ENCODE measurements at places on chromosomes 12 and 14.
A peak's percentile ranks its signal among the peaks of the same experiment; 100 is the strongest.

DNA sequence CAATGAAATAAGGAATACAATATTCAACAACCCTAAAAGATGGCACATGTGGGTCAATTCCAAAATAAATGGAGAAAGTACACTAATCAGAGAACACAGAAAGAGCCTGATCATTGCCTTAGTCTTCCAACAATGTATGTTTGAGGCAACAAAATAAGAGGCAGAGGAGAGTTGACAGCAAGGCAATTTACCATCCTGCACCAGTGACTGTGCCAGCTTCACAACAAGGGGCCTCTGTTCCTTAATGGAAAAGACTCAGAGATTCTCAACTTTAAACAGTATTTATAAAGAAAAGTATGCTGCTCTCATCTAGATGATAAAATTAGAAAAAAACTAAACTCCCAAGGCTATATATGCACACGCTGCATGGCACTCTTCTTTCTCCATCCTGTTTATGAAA, 25.9 kb downstream of the EPS8 start:
- DNase-seq = no peak

- DNase-seq = peak; percentile 10
These were observed 630 bp downstream of the NELL2 start for GRCh38 chr12:44875417-44875953.

GRCh38 chr12:124820199-124820598, 43.5 kb downstream of the SCARB1 start:
- DNase-seq = no peak

- DNase-seq = no peak
These were observed 909 bp upstream of the ETFBKMT start for GRCh38 chr12:31658471-31659086.

DNA sequence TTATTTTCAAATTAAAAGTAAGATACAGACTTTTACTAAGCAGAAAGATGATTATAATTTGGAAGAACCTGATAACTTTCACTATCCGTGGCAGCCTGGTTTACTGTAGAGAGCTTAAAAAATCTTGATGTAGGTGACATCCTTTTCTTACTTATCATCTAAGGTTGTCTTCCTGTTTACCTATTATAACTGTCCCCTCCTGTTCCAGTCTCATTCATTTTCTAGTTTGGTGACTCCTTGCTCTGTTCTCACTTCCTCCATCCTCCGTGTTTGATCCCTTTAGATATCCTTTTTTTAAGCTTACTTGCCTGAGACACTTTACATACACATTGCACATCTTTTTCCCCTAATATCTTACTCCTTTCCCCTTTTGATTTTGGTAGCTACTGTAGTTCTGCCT, 27.5 kb downstream of the CCDC91 start:
- DNase-seq = no peak

- no peak for DNase-seq
These were observed 69.8 kb downstream of the HMGA2 start for GRCh38 chr12:65894088-65894487.

DNA sequence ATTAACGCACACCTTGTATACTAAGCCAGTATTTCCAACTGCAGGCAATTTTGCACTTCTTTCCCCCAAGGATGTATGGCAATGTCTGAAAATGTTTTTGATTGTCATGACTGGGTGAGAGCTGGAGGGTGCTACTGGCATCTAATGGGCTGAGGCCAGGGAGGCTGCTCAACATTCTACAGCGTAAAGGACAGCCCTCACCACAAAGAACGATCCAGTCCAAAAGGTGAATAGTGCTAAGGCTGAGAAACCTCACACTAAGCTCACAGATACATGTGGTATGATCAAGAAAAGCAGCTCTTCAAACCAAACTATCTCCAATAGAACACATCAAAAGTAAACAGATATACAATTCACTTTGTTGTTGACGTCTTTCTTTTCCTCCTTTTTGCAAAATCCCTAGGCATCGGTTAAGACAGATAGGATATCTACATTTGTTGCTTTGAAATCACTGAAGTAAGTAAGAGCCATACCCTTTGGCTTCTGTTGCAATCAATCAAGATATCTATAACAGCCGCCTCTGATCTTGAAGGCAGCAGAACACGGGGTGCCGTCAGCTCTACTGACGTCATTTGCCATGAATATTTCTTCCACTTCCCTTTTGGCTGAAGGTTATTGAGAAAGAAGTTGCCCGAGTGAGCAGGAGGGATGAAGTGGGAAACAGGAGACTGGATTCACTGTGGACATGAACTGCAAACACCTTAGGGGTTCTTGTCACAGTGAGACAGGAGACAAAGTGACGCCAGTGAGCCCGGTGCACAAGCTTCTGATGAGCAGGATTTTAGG, 218.3 kb downstream of the FOXN3 start:
- DNase-seq = no peak

DNA sequence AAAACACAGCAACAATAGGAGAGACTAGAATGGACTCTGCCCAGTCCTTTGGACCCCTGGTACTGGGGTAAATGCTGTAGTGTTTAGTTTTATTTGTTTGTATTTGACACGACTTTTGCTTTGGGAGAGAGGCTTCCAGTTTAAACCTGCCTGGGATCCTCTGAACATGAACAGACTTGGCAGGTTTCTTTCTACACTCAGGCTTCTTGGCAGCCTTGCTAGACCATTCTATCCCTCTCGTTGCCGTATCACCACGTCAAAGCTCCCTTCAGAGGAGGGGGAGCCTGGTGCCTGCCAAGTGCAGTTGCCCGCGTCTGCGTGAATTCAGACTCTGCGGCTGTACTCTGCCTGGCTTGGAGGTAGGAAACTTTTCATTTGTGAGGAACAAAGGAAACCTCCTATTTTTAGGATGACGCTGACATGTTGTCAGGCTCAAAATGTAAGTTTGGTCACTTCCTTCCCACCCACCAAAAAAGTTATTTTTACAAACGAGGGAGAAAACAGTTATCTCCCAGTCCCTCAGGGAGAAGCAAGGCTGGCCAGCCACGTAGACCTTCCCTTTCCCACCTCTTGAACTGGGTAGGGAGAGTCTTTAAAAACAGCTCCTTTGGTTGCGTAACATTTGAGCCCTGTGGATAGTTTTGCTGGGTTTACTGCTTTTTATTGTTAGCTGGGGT, 25.9 kb downstream of the CD9 start:
- DNase-seq = no peak

- no peak for DNase-seq
These were observed 31.4 kb downstream of the ALDH2 start for GRCh38 chr12:111798182-111798581.

GRCh38 chr12:65055859-65056258, 65.2 kb downstream of the WIF1 start:
- no peak for DNase-seq

DNA sequence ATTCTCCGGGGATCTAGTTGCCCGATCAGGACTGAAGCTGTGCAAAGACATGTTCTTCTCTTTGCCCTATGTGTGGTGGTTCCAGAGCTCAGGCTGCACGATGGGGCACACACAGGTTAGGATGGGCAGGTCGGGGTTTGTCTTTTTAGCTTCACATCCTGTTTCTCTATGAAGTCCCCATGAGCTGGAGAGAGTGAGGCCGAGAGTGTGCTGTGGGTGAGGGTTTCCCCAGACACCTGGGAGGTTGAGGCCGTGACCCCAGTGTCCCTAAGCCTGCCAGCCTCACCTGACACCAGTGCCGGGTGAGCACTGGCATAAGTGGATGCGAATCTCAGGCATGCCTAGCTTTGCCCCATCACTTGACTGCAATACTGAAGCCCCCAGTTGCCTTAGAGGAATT, 32.9 kb upstream of the IGF1 start:
- DNase-seq = no peak

GRCh38 chr12:97283297-97283696, 179.3 kb upstream of the RMST start:
- DNase-seq = no peak

- no peak for DNase-seq
These were observed 46.9 kb upstream of the ANO6 start for GRCh38 chr12:45168976-45169375.

GRCh38 chr12:115916910-115917668, 360.4 kb downstream of the MED13L start:
- no peak for DNase-seq

- DNase-seq = no peak
These were observed 373.4 kb upstream of the PDE3A start for GRCh38 chr12:19994968-19995367.

DNA sequence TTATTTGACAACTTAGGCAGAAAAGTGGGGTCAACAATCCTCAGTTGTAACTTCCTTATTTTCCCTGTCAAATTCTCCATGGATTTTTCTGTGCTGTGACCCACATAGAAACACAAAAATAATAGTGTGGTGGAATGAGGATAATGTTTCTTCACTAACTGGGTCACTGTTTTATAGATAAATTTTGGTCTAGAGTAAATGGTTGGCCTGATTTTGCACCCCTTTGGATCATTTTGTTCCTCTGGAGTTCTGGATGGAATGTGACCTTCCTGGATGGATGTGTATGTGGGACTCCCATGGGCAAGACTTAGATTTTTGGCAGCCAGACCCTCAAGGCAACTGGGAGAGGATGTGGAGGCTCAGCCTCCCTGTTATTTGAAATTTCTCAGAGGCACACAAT, 52.7 kb upstream of the RNU6-8 start:
- no peak for DNase-seq

DNA sequence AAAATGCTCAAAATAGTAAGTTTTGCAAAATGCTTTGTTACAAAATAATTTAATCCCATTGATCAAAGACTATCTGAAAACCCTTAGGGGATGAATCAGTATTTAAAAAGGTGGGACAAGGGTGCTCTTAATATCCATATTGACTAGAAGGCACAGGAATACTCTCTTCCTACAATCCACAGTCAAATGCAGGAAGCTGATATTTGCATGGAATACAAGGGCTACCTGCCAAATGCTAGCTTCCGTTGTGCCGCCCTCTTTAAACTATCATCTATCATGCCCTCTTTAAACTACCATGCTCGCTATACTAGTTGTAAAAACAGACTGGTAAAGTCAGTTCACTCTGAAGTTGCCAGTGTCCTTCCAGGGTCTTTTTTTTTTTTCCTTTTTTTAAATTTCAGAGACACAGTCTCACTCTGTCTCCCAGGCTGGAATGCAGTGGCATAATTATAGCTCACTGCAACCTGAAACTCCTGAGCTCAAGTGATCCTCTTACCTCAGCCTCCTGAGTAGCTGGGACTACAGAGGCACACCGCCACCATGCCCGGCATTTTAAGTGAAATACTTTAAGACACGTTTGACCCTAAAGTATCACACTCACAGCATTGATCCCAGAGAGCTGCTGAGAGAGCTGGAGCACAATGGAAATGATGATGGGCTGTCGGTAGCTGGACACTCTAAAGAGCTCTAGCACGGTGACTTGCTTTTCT, 6.7 kb downstream of the SLC2A3 start:
- DNase-seq = no peak

DNA sequence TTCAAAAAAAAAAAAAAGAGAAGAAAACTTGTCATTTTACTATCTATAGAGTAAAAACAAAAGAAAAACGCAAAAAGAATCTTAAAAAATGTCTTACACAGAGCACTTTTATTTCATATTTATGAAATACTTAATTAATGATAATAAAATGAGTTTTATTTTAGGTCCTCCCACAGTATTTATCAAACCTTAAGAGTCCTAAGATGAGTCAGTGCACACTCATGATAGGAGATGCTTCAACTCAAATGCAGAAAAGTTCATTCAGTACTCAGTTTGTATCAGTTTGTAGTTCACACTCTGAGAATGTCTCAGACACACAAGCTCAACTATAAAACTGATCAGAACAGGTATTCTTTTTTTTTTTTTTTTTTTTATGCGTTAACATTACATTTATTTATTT, 41.7 kb downstream of the TRIM9 start:
- no peak for DNase-seq

DNA sequence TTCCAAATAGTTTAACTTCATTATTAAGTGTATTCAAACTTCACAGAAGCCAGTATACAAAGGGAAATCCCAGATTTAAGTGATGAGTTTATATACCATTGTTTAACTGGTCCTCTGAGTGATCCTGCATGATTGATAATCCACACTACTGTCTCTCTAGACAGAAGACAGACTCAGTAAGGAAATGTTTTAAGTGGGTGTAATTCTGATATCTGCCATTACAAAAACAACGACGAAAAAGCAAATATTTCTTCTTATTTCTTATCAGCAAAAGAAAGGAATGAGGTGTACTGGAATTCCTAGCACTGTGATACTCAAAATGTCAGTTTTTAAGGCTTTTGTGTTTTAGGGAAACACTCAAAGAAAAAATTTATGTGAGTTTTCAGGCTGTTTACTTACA, 127.5 kb downstream of the GPHN start:
- DNase-seq = no peak

- no peak for DNase-seq
These were observed 14.9 kb upstream of the FIGNL2 start for GRCh38 chr12:51863363-51863932.

DNA sequence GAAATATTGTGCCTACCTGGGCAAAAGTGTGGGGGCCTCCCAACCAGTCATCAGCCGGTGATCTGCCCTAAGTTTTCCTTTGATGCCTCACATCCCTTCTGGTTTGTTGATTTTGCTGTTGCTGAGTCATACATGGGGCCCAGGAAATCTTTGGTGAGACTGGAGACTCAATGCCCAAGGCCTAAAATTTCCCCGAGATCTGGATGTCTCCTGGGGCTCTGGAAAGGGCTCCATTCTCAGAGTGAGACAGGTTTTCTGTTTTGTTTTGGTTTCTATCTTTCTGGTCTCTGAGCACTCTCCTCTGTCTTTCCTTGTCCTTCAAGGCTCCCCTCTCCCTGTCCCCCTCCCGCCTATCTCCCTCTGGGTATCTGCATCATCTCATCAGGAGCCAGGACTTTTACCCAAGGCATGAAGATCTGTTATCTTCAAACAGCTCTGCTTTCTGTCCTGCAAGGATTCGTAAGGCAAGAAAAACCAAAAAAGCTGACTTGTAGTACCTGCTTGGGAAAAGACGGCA, 152.8 kb upstream of the MAX start:
- no peak for DNase-seq

DNA sequence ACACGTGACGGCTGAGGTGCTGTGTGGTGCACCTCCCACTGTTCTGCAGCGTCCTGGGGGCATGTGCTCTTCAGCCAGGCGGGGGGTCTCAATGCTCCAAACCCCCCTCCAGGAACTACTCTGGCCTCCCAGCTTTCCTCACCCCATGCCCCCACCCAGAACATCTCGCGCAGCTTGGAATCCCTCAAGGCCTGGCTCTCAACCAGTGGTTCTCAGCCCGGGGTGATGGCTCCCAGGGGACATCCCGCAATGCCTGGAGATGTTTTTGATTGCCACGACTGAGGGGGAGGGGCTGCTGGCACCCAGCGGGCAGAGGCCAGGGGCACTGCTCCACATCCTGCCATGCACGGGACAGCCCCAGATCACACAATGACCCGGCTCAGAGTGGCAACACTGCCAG, 78.9 kb upstream of the DICER1 start:
- DNase-seq = no peak

All from DMS 273 treated with DMSO at 0.1 percent for 48 hours (cell line).